ENCODE measurements at places on chromosomes 3 and 15.

DNA sequence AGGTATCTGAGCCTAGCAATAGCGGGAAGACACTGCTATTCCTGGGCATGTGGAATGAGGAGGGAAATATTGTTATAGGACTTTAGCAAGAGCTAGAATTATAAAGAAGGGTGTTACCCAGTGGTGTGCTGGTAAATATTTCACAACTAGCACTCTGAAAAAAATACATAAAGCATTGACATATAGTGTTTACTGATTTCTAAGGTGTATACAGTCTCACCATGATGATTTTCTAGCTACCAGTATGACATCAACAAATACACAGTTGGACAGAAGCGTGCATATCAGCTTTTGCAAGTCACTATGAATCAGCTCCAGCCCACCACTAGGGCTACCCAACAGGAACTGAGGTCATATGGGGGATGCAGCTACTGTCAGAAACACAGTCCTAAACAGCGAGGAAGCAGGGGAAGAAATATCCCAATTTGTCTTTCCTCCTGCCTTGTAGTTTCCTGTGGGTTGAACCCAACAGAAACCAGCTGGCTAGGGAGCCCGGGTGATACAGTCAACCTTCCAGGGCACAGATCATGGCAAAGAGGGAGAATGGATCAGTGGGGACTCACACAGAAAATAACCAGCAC, 39.6 kb downstream of the HGD start:
- DNase-seq: no peak

- DNase-seq: no peak
Measured at GRCh38 chr3:164371681-164372080, 706.6 kb downstream of the SI start.

DNA sequence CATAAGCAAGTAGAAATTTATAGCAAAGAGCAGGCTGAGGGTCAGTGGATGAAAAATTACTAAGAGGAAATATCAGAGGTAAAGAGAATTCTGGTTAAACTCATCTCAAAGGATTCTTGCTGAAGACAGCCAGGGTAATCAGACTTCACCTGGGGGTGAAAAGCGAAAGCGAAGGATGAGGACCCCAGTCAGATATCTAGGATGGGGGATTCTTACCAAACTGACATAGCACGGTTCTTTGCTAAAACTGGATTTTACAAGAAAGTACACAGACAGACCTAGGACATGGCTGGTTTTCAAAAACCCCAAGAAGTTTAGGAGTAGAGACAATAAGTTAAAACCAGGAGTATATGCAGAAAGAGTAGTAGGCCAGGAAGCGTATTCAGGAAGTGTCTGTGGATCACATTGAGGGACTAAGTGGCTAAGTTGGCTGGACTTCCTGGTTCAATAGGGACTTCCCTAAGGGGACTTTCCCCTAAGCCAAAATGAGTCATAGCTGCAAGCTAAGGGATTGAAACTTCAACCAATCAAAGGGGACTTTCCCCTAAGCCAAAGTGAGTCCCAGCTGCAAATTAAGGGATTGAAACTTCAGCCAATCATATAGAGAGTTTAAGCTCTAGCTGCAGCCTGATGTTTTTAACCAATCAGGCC, 2.4 kb upstream of the CFAP91 start:
- DNase-seq: no peak

GRCh38 chr3:185421577-185422232, 58.8 kb downstream of the MAP3K13 start:
- no peak for DNase-seq

DNA sequence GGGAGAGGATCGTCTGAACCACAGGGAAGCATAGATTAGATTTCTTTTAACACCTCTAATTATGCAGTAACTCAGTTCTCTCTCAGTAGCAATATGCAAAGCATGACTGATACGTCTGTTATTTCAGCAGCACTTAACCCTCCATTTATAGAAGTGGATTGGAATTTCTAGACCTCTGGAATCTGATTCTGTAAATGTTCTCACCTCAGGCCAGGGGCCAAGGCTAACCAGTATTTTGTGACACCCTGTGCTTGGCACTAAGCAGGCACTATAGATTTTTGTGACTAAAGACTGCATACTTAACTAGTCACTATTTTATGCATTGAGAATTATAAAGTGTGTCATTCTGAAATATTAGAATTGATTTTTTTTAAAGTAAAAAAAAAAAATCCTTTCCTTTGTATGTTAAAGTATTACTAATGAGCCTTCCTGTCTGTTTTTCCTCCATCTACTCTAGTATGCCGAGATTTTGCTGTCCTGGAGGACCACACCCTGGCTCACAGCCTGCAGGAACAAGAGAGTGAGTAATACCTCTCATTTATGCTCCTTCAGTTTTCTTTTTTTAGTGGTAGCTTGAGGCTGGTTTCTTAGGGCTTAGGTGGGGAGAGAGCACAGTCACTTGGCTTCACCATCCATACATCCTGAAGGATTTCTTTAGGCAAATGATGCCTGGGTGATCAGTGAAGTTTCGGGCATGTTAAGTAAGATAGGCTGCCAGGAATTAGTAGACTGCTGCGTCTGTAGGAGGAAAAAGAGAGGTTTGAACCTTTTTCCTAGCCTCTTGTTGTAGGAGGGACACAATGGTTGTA, 26.5 kb upstream of the UTS2B start:
- no peak for DNase-seq

DNA sequence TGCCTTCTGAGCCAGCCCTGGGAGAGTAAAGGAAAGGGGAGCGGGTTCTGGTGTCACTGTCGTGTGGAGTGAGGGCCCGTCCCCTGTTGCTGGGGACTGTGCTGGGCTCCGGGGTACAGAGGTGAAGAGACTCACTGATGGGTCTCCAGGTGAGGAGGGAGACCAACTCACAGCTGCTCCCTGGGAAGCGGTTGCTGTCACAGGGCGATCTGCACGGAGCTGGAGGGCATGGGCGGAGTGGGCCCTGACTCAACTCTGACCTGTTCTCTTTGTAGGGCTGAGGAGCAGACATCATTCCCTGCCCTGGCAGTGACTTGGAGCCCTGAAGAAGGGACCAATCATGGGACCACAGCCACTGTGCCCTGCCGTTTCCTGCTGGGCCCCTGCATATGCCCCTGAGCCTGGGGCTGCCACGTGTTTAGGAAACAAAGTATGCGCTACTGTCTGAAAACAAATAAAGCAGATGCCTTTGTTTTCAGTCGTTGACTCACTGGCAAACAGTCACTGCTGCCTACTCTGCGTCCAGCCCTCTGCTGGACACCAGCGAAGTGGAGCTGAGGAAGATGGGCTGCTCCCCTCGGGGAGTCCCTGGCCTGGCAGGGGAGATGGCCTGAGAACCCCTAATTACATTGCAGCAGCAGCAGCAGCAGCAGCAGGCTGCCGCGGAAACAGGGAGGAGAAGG, 22.9 kb upstream of the PLXNA1 start:
- DNase-seq: no peak

Measured in DMS79 (cell line).